ENCODE measurements at places on chromosomes 1 and 21.

DNA sequence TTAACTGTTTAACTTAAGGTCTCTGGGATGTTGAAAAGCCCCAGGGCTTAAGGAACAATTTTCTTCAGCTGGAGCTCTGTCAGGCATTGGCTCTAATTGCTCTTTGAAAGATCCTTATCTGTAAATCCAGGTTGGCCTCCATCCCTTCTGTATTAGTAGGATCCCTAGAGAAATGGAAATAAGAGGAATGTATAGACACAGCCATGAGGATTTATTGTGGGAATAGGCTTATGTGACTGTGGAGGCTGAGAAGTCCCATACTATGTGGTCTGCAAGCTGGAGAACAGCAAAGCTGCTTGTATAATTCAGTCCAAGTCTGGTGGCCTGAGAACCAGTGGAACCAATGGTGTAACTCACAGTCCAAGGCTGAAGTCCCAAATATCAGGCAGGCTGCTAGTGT lies 47.6 kb upstream of the VAV3 start:
- no peak for DNase-seq

DNA sequence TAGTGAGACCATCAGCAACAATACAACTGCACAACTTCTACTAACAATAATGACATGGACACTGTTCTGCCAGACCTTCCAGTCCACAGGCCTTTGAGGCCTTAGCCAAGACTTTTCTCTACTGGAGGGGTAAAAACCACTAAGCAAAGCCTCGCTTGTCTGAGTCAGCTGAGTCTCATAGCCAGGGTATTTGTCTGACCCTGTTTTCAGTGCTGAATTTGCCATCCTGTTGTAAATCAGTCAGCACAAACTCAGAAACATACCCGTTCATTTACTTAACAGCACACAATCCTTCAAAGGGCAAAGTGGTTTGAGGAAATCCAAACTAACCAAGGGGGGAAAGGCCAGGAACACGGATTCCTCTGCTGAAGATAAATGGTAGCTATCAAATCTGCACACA lies 537.8 kb downstream of the SMYD3 start:
- DNase-seq = no peak

GRCh38 chr21:31991356-31992331 lies 118.8 kb downstream of the HUNK start:
- DNase-seq = no peak

DNA sequence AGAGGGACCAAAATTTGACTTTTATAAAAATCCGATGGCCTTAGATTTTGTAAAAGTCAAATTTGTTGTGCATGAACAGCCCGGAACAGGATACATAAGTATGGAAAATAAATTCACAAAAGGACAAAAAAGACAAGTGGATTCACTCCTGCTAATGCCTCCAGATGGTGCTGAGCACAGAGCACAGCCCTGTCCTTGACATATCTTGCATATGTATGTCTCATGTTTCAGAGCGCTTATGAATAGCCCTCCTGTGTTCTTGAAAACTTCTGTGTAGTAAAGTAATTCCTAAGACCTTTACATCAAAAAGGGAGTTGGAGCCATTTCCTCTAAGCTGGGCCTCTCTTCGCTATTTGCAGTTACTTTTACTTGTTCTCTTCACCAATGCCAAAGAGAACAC lies 110.7 kb upstream of the RAB3GAP2 start:
- no peak for DNase-seq

DNA sequence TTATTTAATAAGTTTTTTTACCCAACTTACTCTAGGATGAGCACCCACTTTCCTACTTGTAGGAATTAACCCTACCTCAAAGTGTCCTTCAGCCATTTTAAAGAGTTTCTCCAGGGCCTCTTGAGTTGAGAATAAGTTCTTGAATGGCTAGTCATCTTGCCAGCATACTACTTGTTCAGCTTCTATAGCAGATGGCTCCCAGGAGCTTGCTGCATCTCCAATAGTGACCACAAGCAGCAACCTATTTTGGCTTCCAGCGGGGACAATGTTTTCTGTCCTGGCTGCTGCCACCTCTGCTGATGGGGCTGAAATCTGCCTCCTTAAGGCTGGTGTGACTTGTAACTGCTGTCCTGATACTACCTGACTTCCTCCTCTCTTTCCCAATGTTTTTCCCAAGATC lies 20.8 kb upstream of the PIK3R3 start:
- no peak for DNase-seq

DNA sequence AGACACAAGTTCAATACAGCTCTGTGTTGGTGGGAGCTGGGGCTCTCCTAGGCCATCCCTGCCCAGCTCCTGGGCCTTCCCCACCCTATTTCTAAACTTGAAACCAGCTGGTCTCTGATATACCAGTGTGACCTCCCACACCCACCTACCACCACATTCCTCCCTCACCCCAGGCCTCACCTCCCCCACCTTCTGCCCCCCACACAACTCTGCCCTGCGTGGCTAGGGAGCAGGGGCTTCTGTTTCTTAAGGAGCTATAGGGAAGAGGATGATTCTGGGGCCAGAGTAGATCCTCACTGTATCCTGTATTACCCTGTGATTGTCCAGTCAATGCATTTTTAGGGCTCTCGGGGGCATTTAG lies 16.5 kb downstream of the NES start:
- DNase-seq = no peak

DNA sequence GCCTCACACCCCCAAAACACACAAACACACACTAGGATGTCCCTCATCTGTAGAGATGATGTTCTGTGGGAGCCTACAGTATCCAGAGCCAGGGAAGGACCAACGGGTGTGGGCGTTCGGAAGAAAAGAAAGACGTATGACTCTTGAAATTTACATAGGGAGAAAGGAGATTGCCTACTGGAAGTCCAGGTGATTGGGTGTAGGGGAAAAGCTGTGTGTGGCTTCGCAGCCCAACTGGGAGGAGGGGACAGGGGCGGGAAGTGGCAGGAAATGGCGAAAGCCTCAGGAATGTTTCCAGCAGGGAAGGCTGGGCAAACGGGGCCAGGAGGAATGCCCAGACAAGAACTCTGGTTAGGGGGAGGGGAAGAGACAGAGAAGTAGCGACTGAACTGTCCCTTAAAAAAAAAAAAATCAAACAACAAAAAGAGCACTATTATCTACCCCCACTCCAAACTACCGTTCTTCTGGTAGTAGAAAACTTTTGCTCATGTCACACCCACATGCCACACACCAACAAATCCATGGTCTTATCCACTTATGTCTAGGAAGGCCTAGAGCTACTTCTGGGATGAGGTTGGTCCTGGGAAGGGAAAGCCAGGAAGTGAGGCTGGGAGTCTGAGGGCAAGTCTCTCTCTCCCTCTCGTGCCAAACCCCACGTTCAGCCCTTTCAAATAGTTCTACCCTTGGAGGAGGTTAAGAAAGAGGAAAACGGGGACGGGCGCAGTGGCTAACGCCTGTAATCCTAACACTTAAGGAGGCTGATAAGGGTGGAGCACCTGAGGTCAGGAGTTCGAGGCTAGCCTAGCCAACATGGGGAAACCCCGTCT lies 1.8 kb upstream of the CKS1B start:
- no peak for DNase-seq

DNA sequence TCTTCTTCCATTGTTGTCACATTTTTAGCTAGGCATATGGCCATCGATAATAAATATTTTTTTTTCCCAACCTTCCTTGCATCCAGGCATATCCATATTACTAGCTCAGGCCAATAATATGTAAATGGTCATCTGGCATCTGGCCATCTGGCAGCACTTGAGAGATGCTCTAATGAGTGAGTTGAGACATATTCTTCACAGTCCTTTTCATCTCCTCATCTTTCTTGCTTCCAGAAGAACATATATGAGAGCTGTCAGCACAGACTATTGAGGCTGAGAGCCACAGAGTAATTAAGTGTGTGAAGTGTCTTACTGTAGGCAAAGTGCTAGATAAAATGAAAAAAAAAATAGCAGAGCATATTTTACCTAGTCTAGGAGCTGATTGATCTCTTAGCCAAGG lies 628.4 kb upstream of the TMPRSS15 start:
- DNase-seq = no peak

DNA sequence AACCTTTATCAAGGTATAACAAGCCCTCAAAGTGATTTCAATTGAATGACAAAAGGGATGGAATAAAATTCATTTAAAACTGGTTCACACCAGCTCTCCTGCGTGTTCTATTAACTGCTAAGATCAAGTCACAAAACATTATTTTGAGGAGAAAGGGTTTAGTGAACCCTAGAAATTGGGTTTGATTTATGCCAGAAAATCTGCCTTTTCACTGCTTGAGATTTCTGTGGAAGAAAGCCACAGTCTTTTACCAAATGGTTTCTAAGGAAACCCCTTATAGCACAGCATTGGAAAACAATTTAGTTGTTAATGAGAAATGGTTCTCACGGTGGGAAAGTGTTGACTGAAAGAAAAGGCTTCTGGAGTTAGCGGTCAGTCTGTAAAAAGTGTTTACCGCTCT lies 43.6 kb upstream of the DPH5 start:
- no peak for DNase-seq

- DNase-seq = no peak
These were observed 25.5 kb downstream of the ROR1 start for GRCh38 chr1:63799307-63799706.

GRCh38 chr1:230186003-230186863 lies 119.2 kb downstream of the GALNT2 start:
- no peak for DNase-seq

GRCh38 chr1:229851511-229851910 lies 215.5 kb upstream of the GALNT2 start:
- DNase-seq = no peak

- DNase-seq = no peak
These were observed 47.5 kb downstream of the TRPM2 start for GRCh38 chr21:44400791-44401385.
